CD4-positive, alpha-beta T cell treated with Interleukin-21 for 1 hour (primary cell): ENCODE measurements at places on chromosomes 16 and 17.
A peak's percentile ranks its signal among the peaks of the same experiment; 100 is the strongest.

DNA sequence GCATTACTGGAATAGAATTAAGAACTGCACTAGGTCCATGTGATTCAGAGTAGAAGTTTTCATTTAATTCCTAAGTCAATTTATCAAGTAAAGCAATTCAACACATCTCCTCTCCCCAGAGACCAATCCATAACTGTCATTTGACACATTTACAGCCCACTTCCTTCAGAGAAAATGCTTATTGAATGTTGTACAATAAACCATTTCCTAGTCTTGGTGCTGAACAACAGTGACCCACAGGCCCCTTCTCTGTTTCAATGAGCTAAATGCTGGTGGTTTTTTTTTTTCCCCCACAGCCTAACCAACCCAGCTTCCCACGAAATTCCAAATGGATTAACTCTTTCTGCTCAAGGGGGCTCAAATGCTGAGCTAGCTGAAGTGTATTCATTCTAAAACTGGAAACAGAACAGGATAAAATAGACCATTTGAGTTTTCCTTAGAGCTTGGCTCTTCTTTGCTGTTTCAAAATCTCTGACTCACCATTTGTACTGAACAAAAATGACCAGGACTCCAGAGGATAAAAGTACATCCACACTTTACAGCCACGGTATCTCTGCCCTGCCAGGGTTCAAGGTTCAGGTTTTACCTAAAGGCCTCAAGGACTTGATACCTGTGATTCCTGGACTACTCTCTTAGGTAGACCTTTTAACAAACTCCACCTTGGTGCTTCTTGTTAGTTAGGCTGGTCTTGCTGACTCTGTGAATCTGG, 62.3 kb downstream of the TMEM100 start:
- DNase-seq = no peak

GRCh38 chr17:74374858-74375257, 7.6 kb downstream of the GPR142 start:
- no peak for DNase-seq

GRCh38 chr16:58389724-58390123, 2.5 kb upstream of the GINS3 start:
- DNase-seq = no peak

DNA sequence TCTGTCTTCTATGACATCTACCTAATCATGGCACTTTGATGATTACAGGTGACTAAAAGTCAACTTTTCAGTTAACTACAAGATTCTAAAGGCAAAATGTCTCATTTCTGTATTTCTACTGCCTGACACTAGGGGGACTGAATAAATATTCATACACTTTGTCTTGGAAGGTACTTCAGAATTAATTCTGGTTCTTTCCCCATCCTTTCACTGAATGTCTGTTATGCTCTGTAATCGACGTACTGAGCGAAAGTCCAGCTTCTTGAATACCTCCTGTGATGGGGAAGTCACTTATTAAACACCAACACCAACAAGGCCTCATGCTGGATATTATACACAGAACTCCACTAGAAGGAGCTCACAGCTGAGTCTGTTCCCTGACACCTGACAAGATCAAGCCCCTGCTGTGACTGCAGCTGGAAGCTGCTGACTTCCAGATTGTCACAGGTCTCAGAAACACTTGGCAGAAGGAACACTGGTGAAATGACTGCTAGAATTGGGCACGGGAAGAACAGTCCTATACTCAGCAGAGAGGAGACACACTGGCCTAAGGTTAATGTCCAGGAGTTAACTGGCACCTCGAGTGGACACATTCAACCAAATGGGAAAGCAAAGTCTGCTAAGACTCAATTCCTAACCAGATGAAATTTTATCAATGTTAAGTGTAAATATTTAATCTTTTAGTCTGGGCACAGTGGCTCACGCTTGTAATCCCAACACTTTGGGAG, 31.9 kb downstream of the CMC2 start:
- DNase-seq = peak; percentile 15

DNA sequence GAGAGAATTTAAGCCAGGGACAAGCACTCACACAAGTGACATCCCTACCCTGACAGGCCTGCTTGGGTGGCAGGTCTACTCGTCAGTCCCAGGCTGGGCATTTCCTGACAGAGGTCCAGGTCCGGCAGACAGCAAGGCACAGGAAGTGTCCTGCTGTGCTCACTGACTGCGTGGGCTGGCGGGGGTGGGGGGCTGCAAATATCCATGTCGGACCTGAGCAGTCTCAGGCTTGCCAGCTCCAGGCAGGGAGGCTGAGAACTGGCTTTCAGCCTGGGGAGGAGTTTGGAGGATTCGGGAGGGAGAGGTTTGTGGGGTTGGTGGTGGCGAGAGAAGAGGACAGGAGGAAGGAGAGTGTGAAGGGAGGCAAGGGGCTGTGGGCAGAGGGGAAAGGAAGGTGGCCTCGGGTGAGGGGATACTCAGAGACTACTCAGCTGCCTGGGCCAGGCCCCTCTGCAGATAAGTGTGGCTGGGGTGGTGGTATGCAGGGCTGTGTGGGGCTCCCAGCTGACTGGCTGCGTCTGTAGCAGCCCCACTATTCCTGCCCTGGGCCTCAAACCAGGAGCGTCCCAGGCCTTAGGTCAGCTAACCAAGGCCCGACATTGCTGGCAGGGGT, 7.8 kb downstream of the HIC1 start:
- DNase-seq = no peak

DNA sequence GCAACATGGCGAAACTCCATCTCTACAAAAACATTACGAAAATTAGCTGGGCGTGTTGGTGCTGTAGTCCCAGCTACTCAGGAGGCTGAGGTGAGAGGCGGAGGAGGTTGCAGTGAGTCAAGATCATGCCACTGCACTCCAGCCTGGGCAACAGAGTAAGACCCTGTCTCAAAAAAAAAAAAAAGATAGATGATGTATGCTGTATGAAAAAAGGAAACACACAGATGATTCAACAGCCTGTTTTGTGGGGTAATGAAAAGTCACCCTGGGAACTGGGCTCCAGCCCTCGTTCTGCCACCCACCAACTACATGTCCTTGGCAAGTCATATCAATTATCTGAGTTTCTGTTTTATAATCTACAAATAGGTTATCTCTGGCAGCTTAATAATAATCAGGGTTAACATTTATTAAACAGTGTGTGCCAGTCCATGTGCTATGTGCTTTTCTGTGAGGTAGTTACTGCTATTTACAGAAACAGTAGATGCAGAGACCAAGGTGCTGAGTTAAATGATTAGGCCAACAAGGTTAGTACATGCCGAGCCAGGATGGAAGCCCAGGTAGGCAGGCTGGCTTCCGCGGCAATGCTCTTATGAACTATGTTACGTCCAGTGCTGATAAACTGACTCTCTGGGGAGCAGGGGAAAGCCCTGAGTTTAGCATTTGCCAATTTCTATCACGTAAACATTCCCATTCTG, 1.1 kb downstream of the G6PC1 start:
- DNase-seq = no peak

GRCh38 chr16:1920727-1921171, 2.5 kb upstream of the HS3ST6 start:
- no peak for DNase-seq

- DNase-seq = peak; percentile 28
Observed at GRCh38 chr17:42153919-42154742, 658 bp downstream of the RAB5C start.

- DNase-seq = no peak
Observed at GRCh38 chr16:1602285-1602684, 9.6 kb downstream of the IFT140 start.

- DNase-seq = no peak
Observed at GRCh38 chr16:66020642-66021041, 345.8 kb upstream of the CDH5 start.

- DNase-seq = no peak
Observed at GRCh38 chr16:2009164-2009711, 383 bp downstream of the ZNF598 start.

- no peak for DNase-seq
Observed at GRCh38 chr16:4682084-4682591, 11.2 kb upstream of the NUDT16L1 start.

DNA sequence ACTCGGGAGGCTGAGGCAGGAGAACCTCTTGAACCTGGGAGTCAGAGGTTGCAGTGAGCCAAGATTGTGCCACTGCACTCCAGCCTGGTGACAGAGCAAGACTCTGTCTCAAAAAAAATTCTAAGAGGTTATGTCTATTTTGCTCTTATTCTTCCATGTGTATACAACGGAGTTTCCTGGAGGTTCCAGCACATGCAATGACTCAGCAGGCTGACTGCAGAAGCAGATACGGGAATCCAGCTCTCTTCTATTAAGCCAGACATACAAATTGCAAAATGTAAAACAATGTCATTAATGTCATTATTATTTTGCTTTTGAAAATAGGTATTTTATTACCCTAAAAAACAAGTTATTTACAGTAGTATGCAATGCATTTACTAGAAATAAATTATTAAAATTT, 18.4 kb downstream of the MIEF2 start:
- no peak for DNase-seq

GRCh38 chr17:74480290-74480689, 13.9 kb downstream of the CD300A start:
- no peak for DNase-seq

GRCh38 chr16:2969545-2970521, 685 bp downstream of the PAQR4 start:
- peak; percentile 67 for DNase-seq

DNA sequence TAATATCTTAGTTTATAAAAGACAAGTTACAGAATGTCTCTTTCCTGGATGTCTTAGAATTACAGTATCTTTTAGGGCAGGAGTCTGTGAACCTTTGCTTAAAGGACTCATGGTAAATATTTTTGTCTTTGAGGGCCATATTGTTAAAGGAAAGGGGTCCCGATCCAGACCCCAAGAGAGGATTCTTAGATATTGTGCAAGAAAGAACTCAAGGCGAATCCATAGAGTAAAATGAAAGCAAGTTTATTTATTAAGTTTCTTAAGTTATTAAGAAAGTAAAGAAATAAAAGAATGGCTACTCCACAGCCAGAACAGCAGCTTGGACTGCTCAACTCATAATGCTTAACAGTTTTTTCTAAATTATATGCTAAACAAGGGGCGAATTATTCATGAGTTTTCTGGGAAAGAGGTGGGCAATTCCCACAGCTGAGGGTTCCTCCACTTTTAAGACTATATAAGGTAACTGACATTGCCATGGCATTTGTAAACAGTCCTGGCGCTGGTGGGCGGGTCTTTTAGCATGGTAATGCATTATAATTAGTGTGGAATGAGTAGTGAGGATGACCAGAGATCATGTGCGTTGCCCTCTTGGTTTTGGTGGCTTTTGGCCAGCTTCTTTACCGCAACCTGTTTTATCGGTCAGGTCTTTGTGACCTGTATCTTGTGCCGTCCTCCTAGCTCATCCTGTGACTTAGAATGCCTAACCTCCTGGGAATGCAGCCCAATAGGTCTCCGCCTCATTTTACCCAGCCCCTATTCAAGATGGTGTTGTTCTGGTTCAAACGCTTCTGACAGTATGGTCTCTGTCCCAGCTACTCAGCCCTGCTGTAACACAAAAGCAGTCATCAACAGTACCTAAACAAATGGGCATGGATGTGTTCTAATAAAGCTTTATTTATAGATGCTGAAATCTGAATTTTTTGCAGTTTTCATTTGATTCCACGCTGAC, 53.2 kb downstream of the BMERB1 start:
- DNase-seq = no peak

- DNase-seq = no peak
Observed at GRCh38 chr16:52271088-52271750, 275.7 kb downstream of the TOX3 start.

DNA sequence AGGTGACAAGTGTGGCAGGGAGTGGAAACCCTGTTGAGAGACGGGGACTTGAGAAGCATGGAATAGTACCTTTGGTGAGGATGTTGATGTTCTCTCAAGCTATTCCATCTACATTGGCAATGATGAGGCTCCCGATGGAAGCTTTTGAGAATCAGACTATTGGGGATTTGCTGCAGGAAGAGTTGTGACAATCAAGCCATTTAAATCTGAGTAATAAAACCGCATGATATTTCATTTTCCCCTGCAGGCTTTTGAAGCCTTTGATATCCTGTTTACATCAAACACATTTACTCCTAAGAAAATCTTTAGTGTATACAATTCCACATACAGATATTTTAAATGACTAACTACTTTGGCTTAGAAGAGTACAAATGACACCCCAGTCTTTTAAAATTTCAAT, 49.0 kb upstream of the CRYM start:
- no peak for DNase-seq

GRCh38 chr16:70444249-70445063, 5.6 kb upstream of the ST3GAL2 start:
- no peak for DNase-seq

DNA sequence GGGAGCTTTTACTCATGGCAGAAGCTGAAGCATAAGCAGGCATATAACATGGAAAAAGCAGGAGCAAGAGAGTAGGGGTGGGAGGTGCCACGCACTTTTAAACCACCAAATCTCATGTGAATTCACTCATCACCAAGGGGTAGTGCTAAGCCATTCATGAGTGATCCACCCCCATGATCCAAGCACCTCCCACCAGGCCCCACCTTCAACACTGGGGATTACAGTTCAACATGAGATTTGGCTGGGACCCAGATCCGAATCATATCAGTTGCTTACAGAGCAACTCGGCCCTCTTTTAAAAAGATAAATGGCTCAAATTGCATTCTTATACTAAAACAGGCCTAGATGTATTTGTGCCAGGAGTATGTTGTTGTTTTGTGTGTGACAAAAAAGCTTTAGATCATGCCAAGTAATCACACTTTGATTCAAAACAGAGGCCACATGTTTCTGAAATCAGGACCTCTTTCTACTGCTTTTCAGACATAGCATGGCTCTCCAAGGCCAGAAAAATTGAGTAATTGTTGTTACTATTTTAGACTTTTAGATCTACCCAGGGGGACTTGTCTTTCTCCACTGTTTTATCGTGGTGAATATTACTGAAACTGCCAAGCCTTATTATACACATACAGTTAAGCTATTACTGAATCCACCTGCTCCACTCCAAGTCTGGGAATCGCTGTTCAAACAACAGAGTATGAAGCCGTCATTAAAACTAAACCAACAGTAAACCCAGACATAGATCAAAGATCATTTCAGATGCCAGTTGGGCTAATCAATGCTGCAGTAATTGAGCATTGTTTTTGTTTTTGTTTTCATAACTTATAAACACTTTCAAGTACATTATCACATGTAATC, 163.3 kb downstream of the KCNJ2 start:
- DNase-seq = no peak

DNA sequence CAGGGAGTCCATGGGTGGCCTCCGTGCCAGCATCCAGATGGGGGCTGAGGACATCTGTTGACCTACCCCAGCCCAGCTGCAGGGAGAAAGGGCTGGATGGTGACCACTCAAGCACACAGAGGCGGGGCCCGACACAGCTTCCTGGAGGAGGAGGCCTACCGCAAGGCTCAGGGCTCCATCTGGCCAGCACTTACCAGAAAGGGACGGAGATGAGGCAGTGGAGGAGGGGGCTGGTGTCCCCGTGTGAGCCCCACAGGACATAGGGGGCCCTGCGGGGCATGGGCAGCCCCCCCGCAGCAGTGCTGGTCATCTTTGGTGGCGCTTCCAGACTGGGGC, 147.5 kb upstream of the CIBAR2 start:
- no peak for DNase-seq

DNA sequence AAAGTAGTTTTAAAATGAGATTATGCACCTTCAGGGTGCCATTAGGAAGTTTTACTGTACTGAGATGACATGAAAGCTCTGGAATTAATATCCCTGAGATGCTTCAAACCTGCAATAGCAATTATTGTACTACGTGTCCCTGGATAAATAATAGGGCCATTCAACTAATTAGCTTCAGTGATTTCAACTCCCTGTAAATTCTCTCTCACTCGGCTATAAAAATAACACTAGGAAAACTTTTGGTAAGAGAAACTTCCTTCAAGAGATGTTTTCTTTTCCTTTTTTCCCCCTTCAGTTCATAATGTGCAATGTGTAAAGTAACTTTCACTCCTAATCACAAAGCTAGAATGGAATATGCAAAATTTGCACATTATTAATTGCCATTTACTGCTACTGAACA, 146.4 kb downstream of the SNX11 start:
- DNase-seq = no peak

GRCh38 chr16:56728980-56729734, 772 bp upstream of the NUP93 start:
- no peak for DNase-seq
